ENCODE measurements at places on chromosomes 4 and X.
A peak's percentile ranks its signal among the peaks of the same experiment; 100 is the strongest.

- no peak for DNase-seq
Measured at GRCh38 chrX:153063315-153063714, 7.0 kb downstream of the PNMA3 start.

GRCh38 chr4:157803845-157804521 is 368.8 kb downstream of the GASK1B start:
- no peak for DNase-seq

GRCh38 chr4:1246901-1247863 is 1.7 kb downstream of the CTBP1 start:
- DNase-seq, result peak; percentile 4

- no peak for DNase-seq
Measured at GRCh38 chr4:168656946-168657473, 160.2 kb downstream of the PALLD start.

- DNase-seq, result no peak
Measured at GRCh38 chr4:53039741-53040458, 177.8 kb downstream of the RASL11B start.
